ENCODE measurements at places on chromosomes 13 and 19. TPM values are rescaled to one million over a fixed set of nuclear protein-coding genes. Genes with fewer than 3 reads are reported as not detected.

GRCh38 chr13:94312511-94313216 is 166.8 kb downstream of the DCT start:
- no peak for DNase-seq

- DNase-seq = no peak
These were observed 1.4 kb downstream of the GRIN3B start for GRCh38 chr19:1001538-1002166.

DNA sequence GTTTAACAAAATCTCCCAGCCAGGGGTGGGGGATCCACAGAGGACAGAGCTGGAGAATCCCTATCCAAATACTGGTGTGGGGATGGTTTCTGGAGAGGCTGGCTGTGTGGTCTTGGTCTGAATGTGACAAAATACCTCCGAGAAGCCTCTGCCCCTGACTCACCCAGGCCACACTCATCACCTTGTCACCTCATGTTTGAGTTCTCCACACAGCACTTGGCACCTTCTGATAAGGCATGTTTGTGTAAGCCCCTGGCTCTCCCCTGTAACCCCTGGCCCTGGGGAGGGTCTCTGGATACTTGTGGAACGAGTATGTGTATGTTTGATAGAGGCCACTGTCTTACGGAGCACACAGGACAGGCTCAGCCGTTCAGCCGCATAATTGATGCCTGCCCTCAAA is 14.7 kb downstream of the TECR start:
- no peak for DNase-seq

- DNase-seq = no peak
These were observed 112.8 kb downstream of the DCT start for GRCh38 chr13:94366677-94367076.

GRCh38 chr13:73388586-73388985 is 329.8 kb downstream of the KLF5 start:
- DNase-seq = no peak

GRCh38 chr13:66887088-66887487 is 343.0 kb downstream of the PCDH9 start:
- DNase-seq = peak; percentile 48

- DNase-seq = no peak
These were observed 14.6 kb upstream of the SLC7A10 start for GRCh38 chr19:33240181-33240771.

DNA sequence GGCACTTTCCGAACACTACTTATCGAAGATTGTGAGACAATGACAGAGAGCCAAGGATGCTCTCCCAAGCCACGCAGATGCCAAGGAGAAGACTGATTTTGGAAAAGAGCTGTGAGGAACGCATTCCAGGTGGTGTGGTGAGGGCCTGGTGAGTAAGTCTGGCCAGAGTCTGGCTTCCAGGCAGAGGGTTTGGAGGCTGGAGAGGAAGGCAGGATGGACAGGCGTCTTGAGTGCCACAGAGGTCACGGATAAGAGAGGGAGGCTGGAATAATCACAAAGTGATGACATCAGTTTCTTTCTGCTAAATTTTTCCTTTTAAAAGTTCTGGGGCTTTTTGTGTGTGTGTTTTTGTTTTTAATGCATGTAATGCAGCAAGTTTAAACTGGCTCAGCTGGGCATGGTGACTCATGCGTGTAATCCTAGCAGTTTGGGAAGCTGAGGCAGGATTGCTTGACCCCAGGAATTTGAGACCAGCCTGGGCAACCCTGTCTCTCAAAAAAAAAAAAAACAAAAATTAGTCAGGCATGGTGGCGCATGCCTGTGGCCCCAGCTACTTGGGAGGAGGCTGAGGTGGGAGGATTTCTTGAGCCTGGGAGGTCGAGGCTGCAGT is 235.1 kb downstream of the NALCN start:
- peak; percentile 25 for DNase-seq

DNA sequence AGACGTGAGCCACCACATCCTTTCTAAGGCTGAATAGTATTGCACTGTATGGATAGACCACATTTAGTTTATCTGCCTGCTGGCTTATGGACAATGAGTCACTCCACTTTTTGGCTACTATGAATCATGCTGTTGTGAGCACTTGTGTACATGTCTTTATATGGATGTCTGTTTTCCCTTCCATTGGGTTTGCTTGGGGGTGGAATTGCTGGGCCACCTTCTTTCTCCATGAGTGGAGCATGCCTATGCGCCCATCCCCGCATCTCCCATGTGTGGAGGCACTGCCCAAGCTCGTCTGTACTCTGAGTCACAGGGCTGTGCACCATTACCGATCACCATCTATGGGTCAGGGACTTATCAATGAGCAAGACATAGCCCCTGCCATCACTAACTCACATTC is 127.2 kb upstream of the GJB6 start:
- DNase-seq = peak; percentile 85

- no peak for DNase-seq
These were observed 129.0 kb upstream of the TSHZ3 start for GRCh38 chr19:31478241-31478640.

GRCh38 chr13:32845952-32846950 is 170.0 kb upstream of the KL start:
- DNase-seq = no peak

DNA sequence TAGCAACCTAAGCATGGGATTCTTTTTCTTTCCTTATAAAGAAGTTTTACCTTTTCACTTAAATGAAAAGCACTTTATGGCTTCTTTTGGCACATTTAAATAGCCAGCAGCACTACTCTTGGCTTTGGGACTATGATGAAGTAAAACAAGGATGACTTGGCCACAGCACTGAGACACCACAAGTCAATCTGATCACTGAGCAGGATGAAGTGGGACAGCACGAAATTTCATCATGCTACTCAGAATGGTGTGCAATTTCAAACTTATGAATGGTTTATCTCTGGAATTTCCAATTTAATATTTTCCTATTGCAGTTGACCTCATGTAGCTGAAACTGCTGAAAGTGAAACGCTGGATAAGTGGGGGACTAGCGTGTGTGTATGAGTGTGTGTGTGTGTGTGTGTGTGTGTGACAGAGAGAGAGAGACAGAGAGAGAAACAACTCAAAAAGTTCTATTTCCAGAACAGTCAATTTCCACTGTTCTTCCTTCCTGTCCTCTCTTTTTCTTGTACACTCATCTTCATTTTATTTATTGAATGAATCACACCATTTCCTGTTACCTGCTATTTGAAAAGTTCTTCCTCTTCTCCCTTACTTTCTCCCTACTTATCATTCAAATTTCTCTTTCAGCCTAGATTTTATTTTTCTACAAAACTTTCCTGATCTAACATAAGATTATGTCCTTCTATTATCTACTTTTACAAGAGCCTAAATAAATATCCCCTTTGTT is 414.2 kb upstream of the MIR17HG start:
- no peak for DNase-seq

GRCh38 chr19:18430417-18431144 is 7.4 kb downstream of the ISYNA1 start:
- DNase-seq = no peak

- DNase-seq = peak; percentile 99
These were observed 32.5 kb downstream of the CAPN12 start for GRCh38 chr19:38711726-38712153.

- DNase-seq = peak; percentile 72
These were observed 33.6 kb downstream of the ZNF383 start for GRCh38 chr19:37251308-37252229.

DNA sequence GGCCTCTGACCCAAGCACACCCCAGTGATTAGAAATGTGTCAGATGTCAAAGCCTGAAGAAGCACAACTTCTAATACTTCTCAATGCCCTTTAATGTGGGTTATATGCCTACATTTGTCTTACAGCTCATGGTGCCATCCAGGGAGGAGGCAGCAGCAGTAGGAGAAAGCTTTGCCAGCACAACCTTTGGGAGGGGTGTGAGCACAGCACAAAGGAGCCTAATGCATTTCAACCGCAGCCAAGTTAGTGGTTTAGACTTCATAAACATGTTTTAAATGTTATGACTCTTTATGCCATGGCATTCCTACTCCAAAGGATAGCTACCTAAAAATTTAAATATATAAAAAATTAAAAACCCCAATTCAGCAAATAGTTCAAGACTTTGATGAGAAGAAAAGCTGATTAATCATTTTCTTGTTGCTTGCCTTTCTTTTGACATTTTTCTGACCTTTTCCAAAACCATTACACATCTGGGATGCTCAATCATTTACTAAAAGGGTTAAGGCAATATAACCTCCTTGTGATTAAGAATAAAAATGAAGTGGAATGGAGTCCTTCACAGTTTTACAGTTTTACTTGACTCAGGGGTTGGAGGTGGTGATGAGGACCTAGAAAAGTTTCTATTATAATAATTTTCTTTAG is 142.7 kb downstream of the DLEU7 start:
- DNase-seq = peak; percentile 63

DNA sequence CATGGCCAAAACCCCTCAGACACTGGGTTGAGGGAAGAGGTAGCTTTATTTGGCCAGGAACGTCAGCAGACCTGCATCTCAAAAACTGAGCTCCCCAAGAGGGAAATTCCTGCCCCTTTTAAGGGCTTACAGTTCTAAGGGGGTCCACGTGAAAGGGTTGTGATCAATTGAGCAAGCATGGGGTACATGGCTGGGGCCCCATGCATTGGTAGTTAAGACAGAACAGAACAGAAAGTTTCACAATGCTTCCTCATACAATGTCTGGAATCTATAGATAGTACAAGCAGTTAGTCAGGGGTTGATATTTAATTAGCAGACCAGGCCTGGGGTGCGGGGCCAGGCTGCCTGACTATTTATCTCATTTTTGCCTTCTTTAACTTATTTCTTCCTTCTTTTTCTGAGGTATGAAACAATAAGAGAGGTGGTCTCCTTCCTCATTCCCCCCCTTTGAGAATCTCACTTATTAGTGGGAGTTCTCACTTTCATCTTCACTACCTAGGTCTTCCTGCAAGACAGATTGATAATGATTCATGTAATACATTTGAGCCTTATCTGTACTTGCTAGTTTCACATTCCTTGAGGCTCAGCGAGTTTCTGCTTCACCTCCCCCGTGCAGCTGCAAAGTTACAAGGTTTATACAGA is 84.8 kb downstream of the SLC25A15 start:
- no peak for DNase-seq

- peak; percentile 33 for DNase-seq
These were observed 6.9 kb downstream of the PEAK3 start for GRCh38 chr19:2274931-2275535.

- DNase-seq = no peak
These were observed 55.8 kb upstream of the RFXAP start for GRCh38 chr13:36763126-36763722.

DNA sequence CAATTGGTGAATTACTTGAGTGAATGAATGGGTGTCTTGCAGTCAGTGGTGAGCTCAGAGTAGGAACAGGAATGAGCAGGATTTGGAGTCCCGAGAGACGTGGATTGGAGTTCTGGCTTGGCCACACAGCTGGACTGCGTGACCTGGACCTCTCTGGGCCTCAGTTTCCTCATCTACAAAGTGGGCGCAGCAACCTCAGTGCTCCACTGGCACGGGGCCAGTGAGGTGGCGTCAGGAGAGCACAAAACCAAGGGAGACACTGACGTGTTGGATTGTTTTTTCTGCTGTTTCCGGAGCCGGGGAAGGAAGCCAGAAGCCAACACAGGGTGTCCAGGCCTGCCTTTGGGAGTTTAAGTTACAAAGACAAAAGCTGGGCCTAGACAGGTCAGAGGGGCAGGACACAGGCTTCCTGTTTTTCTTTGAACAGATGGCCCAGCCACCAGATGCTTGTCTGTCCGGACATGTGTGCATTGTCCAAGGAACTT is 6.5 kb upstream of the DOCK6 start:
- peak; percentile 77 for DNase-seq

- DNase-seq = no peak
These were observed 551.0 kb upstream of the MIR17HG start for GRCh38 chr13:90796474-90796873.

DNA sequence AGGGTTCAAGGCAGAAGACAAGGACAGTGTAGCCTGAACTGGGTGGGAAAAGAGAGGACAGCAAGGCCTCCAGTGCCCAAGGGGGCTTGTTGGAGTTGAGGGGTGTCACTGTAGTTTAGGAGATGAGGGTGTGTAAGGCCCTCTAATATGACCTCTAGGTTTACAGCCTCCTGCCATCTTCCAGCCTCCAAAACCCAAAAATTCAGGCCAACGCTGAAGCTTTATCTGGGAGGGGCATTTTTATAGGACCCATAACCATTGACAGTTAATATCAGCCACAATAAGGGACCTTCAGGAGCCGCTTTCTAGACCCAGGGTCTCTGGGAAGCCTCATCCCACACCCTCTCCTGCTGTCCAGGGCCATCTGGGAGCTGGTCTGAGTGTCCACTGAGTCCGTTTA is 2.8 kb downstream of the KLF1 start:
- no peak for DNase-seq

USHBP1 gene
- total RNA-seq = not detected

NLRP4 gene
- total RNA-seq = not detected

PEAK3 gene
- not detected for total RNA-seq

C19orf33 gene
- not detected for total RNA-seq

GNG7 gene
- total RNA-seq = not detected

FOXA3 gene
- total RNA-seq = not detected

TNFSF11 gene
- not detected for total RNA-seq

SGCG gene
- 15.4 TPM for total RNA-seq

RGCC gene
- not detected for total RNA-seq

ZNF524 gene
- 22.4 TPM for total RNA-seq

KLF5 gene
- 4.4 TPM for total RNA-seq

Measured in MG63 (cell line).